ENCODE measurements at places on chromosomes 2 and 18.

GRCh38 chr18:68925268-68925667 lies 127.4 kb downstream of the CCDC102B start:
- peak; percentile 16 for DNase-seq

DNA sequence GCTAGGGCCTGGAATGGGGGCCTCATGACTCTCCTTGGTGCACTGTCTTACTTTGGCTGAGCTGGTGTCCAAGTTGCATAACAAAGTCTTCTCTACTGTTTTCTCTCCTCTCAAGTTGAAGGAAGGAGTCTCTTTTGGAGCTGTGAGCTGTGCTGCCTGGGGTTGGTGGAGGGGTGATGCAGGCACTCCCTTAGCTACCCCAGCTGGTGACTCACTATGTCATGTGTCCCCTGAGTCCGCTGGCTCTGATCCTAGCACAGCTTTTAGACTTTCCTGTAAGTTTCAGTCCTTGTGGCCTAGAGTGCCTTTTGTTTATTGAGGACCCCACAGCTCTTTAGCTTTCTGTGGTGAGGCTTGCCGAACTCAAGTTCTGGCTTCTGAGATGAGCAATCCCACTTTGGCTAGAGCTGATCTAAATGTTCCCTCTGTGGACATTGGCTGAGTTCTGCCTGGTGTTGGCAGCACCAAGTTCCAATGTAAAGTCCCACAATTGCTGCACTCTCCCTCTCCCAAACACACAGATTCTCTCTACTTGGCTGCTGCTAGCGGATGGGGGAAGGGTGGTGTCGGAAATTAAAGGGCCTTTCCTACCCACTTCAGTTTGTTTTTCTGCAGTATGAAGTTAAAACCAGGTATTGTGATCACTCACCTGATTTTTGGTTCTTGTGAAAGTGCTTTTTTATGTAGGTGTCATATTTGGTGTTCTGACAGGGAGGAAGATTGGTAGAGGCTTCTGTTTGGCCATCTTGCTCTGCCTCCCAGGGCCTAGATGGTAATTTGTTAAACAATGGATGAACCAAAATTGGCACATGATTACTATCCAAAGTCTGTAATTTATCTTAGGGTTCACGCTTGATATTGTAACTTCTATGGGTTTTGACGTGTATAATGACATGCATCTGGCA lies 83.2 kb downstream of the COMMD1 start:
- DNase-seq, result peak; percentile 19

DNA sequence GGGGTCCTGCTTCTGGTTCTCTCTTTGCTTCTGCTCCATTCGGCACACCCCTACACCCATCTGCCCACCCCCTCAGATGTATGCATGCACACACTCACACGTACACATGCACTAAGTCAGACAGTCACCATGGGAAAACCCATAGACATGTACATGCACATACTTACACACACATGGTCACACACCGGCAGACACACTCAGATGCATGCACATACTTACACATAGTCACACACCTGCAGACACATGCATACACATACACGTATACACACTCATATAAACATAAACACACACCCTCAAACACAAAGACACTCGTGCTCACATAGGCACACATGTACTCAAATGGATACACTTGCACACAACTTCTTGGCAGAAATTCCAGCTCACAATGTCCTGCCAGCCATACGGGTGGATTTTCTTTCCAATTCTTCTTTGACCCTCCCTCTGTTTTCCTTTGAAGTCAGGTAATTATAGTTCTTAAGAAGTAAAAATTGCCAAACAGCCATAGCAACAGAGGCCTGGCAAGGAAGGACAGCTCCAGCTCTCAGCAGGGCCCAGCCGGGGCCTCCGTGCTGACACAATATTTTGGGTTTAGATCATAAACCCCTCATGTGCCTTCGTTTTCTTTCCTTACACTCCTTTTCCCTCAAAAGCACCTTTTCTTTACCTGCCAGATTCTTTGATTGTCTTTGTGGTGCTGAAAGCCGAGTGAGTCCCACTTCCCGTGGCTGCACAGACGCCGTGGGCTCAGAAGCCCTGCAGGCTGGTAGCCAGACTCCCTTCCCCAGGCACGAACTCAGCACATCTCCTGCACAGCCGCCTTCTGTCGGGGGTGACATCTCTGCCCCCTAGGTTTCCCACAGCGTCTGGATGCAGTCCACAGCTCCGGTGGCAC lies 195.7 kb downstream of the ARL4C start:
- no peak for DNase-seq

DNA sequence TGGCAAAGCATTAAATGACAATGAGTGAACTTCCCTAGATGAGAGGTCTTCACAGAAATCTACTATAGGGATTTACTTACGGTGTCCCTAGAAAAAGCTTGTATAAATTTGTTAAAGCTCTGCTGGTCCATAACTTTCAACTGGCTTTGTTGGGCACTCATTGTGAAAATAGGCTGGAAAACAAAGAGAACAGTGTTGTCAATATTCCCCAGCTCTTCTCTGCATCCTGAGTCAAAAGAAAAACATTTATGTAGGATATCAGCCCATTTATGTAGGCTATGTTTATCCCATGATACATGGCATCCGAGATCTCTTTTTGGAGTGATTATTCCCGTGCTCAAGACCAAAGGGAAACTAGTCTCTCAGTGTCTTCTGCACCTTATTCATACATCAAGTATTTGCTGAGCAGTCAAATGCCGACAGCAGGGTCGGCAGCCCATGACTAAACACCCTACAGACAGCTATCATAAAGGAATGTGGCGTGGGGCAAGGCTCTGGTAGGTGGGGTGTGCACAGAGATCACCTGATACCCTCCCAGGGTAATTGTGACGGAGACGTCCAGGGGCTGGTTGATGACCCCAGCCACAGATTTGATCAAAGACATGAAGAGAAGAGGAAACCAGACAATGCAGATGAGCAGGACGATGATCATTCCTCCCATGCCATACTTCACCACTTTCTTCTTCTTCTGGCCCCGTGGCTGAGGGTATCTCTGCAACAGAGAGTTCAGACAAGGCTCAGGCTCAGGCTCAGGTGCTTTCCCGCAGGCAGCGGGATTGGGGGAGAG lies 155.9 kb downstream of the NAPG start:
- DNase-seq, result no peak

DNA sequence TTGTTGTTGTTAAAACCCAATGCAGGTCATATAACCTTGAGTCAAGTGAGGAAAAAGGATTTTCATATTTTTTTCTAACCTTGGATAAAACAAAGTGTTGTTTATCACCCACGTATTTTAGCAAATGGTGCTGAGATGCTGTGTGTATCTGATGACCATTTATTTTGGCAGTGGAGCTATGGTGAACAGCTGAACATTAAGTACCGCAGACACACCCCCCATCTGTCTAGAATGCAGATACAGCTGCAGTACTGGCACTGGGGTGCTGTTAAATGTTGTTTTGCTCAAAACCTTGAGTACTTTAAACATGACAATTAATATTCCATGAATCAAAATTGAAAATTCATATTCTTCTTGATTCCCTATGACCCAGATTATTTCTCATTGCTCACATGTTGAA lies 773.3 kb upstream of the SLC39A10 start:
- DNase-seq, result peak; percentile 87

GRCh38 chr2:210577263-210578071 lies 21.1 kb downstream of the CPS1 start:
- DNase-seq, result peak; percentile 39

DNA sequence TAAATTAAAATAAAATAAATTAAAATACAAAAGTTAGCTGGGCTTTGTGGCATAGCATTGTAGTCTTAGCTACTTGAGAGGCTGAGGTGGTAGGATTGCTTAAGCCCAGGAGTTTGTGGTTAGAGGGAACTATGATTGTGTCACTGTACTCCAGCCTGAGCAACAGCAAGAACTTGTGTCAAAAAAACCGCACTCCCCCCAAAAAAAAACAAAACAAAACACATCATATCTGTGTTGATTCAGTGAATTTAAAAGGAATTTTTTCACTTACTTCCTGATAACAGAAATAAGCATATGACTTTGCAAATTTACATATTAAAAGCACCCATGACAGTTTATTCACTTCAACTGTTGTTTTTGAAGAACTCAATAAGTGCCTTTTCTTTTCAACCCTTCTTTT lies 68.1 kb upstream of the PELI1 start:
- peak; percentile 70 for DNase-seq
